ENCODE measurements at places on chromosomes 6 and 20.
A peak's percentile ranks its signal among the peaks of the same experiment; 100 is the strongest.

DNA sequence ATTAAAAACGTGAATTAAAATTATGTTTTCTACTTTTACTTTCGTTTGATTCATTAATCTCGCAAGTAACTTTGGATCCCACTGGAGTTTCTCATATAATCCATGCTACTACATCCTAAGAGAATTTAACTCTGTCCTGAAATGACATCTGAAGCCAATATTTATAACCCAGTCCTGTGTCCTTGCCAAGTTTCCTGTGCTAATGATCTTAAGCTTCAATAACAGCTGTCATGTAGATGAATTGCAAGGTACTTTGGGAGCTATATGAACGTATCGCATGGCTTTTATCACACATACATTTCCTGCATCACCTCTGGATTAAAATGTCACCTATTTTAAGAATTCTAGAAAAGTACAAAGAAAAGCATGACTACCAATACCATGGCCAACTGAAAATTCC lies 833.8 kb upstream of the CITED2 start:
- no peak for DNase-seq

- DNase-seq, result no peak
Observed at GRCh38 chr6:36499918-36500317, 47.4 kb downstream of the STK38 start.

DNA sequence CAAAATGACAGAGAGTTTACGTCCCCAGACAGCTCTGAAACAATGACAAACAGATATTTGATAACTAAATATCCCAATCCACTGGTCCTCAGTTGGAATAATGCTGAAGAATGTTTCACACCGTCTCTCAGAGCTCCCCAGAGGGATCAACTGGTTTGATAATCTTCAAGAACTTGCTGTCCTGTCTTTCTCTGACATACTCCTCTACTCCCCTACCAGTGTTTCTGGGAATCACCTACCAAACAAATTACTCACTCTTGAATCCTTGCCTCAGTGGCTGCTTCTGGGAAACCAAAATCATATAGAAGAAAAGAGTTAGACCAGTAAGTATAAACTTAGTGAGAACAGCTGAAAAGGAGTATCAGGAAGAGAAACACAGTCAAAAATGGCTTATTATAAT lies 469.7 kb upstream of the JAG1 start:
- DNase-seq, result no peak

- no peak for DNase-seq
Observed at GRCh38 chr6:130282234-130282995, 59.7 kb upstream of the SAMD3 start.

GRCh38 chr6:42443312-42444060 lies 8.2 kb downstream of the TRERF1 start:
- no peak for DNase-seq

GRCh38 chr6:15941168-15941567 lies 187.7 kb upstream of the MYLIP start:
- DNase-seq, result no peak

DNA sequence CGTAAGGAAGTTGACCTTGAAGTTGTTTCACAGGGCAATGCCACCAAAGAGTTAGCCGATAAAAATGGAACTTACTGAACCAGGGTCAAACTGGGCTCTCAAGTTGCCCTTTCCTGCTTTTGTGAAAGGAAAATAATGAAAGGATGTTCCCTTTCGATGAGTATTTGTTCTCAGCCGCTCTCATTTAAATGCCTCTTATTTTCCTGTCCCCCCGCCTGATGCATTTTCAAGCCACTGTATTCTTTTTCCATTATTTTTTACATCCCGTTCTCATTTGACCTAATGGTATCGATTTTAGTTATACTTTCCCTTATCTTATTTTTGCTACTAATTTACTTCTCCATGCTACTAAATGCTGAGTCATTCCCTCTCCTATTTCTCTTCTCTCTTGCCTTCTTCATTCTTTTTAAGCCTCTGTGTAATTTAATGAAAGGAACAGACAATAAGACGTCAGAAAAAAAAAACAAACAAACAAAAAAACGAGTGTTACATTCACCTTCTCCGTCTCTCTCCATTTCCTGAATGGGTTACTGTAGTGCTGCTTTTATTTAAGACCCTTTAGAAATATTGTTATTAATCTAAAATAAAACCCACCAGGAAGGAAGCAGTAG lies 655 bp upstream of the NDUFAF4 start:
- DNase-seq, result no peak

DNA sequence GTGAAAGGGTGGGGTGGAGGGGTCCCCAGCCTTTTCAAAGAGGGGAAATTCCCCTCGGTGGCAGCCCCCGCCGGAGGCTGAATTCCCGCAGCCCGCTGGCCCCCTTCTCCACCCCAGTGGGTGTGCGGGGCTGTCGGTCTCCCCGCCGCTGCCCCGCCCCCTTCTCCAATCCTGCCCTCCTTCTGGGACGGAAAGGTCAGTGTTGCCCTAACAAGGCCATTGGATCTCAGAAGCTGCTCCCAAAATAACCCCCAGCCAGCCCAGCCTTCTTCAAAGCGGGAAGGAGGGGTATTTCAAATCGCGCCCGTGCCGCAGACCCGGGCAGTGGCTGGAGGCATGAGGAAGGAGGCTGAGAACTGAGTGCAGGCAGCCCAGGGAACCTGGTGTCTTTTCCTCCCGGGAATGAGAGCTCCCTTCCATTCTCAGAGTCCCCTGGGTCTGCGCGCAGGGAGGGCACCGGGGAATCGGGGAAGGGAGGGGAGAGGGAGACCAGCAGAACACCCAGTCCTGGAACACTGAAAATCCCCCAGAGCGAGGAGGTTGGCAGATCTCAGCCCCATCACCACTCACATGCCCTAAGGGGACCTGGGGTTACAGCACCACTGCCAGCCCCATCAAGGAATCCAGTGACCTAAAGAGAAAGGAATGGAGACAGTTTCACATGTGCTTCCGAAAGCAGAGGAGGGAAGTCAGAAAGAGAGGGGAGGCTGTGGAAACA lies at the start of gene JPH2:
Gene JPH2 (minus strand): TSS at position 135 of the 718 bp plus-strand sequence. CDS start 483 bp downstream, outside the sequence.
- peak; percentile 67 for DNase-seq

DNA sequence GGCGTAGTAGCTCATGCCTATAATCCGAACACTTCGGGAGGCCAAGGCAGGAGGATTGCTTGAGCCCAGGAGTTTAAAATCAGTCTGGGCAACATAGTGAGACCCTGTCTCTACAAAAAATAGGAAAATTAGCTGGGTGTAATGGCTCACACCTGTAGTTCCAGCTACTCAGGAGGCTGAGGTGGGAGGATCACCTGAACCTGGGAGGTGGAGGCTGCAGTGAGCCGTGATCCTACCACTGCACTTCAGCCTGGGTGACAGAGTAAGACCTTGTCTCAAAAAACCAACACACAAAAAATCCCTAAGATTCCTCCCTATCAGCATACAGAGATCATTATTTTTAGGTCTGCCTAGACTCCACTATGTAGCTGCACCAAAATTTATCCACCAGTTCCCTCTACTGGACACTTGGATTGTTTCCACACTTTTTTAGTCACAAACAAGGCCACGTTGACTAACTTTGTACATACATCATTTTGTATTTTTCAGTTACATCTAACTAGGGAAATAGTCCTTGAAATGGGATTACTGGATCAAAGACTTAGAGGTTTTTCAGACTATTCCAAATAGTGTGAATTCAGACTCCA lies 3.6 kb upstream of the PHF1 start:
- DNase-seq, result no peak

DNA sequence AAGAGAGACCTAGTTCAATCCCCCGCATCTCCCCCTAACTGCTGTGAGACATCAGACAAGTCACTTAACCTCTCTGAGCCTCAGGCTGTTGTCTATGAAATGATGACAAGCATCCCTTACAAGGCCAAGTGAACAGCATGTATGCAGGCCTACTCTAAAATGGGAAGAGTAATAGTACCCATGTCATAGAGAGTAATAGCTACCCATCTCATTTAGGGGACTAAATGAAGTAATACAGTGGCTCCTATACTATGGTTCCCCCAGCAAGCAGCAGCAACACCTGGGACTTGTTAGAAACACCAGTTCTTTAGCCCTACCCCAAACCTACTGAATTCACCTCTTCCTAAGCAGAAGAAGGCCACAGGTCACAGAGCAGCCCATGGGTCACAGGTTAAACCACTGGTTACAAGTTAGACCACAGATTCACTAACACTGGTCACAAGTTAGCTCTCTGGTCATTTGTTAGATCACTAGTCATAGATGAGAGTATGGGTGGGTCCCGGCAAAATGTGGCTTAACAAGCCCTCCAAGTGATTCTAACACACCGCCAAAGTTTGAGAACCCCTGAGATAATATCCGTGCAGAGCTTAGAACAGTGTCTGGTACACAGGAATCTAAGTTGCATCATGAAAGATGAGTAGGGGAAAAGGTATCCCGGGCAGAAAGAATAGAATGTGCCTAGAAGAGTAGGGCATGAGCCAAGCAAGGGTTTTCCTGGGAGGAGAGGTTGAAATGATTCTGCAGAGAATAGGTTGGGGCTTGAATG lies 1.4 kb downstream of the DEFB124 start:
- DNase-seq, result no peak

DNA sequence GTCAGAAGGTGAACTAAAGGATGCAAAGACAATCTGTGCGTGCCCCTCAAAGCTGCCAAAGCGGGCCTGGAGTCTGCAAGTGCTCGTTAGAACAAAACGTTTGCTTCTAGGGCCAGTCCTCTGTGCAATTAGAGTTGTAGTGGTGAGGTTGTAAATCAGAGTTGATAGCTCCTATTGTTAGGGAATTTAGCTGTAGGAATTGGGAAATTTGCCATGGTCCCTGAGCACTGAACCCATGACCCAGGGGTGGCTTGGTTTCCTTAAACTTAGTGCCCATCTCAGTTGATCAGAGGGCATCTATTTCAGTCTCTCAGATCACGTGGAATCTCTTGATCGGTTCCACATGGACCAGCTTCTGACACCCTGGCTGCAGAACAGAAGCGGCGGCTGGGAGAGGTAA lies 18.8 kb upstream of the RPS6KA2 start:
- DNase-seq, result no peak

DNA sequence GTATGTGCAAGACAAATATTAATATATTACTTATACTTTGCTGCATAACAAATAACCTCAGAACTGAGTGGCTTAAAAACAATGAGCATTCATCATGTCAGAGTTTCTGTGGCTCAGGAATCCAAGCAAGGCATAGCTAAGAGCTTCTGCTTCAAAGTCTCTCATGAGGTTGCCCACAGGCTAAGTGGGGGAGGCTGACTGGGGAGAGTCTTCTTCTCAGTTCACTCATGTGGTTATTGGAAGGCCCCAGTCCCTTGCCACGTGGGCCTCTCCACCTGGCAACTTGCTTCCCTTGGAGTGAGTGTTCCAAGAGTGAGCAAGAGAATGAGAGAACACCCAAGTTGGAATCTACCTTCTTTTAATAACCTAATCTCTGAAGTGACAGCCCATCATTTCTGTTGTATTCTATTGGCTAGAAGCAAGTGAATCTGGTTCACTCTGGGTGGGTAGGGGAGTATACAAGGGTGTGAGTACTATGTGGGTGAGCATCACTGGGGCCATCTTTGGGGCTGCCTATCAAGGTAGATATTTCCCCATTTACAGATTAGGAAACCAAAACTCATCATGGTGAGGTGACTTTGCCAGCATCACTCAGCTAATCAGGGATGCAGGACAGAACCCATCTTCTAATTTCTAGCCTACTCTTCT lies 36.0 kb downstream of the DNAH8 start:
- no peak for DNase-seq

GRCh38 chr20:18926965-18927364 lies 113.4 kb downstream of the SCP2D1 start:
- no peak for DNase-seq

DNA sequence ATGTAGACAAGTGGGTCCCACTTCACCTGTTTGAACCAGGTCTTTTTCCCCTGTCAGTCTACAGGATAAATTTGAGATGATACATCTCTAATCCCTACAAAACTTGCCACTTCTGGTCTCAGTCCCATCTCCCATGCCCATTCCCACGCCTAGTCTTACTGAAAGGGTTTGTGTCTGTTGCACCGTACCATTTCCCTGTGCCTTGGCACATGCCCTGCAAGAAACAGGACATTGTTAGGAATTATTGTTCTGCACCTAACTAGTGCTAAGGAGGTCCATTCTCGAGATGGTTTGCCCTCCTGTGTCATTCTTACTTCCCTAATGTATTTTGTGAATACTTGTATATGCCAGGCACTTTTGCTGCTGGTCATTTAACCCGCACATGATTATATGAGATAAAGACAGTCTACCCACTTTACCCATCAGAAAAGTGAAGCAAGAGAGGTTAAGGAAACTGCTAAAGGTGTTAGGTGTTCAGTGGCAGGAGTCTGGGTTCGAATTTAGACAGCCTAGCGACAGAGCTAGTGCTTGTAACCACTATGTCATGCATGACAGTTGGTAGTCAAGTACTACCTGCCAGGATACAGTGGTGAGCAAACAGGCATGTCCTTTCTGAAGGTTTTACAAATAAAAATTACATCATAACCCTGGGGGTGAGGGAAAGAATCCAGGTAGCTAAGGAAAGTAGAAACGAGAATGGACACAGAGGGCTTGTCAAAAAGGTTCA lies 12.7 kb downstream of the FAM217A start:
- DNase-seq, result no peak

- DNase-seq, result peak; percentile 75
Observed at GRCh38 chr20:50464026-50464724, 46.0 kb upstream of the PTPN1 start.

GRCh38 chr6:22145823-22146677 lies 150.8 kb downstream of the PRL start:
- DNase-seq, result peak; percentile 62

DNA sequence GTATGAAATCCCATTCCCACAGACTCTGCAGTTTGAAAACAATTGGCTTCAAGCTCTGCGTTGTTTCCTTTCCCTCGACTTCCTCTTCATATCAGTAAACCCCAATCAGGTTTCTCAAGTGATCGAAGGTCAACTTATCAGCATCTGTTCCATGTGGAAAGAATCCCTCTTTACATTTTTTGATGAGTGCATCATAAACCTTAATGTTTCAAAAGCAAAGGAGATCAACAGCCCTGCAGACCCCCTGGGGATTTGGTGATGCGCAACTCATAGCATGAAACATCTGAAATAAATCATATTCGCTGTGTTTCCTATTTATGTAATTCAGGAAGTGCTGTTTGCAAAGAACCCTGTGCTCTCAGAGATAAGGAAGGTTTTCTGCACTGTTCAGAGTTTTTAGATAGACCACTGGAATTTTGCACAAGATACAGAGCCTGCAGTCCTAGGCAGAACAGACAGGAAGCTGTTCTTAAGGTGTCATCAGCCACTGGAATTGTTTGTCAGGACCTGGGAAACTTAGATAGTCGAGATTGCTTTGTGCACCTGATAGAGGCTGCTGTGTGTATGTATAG lies 216.0 kb downstream of the HIVEP2 start:
- peak; percentile 6 for DNase-seq

All from right kidney (tissue), 9 donors.